Erythroblast (primary cell): ENCODE measurements at places on chromosomes 5 and 9.
A peak's percentile ranks its signal among the peaks of the same experiment; 100 is the strongest.

GRCh38 chr5:167796672-167797071 lies 494.8 kb upstream of the WWC1 start:
- DNase-seq, result no peak

DNA sequence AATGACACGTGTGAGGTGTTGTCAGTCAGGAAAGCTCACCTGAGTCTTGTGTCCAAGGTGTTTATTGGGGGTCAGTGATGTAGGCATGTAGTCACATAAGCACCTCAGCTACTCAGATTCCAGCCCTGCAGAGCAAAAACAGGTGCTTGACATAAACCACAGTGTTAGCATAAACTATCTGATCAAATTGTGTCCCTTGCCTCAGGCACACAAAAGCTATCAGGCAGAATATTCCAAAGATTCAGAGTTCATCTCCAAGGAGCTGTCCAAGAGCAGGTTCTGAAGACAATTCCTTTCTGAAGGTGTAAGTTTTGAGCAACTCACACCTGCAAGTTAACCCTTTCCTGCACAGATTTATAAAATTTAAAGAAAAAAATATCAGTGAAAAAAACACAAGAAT lies 102.2 kb upstream of the ITGA1 start:
- no peak for DNase-seq

DNA sequence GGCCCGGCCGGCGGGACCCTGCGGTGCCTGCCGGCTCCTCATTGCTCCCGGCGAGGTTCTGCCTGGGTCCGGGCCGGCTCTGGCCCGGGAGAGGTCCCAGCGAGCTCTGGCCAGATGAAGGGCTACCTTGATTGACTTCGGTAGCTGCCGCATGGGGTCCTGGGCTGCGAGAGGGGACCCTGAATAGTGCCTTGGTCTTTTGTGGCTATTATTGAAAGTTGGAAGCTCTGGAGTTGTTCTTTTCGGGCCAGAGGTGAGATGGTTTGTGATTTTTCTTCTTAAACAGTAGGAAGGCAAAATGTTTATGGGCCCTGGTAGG lies 635 bp downstream of the NAA35 start:
- DNase-seq, result peak; percentile 38

DNA sequence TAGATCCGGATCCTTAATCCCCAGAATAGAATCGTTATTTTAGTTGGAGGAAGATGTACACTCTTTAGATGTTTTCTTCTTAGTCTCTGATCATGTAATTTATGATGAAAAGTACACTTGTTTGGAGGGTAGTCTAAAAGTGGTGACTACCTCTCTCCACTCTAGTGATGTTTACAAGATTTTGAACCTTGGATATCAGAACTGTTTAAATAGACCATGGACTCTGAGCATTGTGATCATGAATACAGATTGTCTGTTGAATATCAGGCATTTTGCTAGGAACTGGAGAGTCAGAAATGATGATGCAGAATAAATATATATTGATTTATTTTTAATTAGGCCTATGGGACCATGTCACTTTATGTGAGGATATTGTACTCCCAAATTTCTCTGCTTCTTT lies 706.3 kb upstream of the WWC1 start:
- DNase-seq, result no peak

DNA sequence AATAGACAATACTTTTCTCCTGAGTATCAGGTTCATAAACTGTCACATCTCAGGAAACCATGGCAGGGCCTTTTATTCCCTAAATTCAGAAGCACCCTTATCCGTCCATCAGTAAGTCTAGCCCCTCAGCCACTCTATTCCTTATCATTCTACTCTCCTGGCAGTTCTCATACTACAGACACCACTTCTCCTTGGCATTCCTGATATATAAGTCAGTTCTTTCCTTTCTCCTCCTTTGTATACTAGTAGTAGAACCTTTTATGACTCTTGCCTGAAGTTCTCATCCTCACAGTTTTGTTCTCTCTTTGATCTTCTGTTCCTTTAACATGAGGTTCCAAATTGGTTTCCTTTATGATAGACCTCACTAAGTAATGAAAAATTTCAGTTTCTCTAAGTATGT lies 29.3 kb downstream of the GRAMD2B start:
- DNase-seq, result no peak

DNA sequence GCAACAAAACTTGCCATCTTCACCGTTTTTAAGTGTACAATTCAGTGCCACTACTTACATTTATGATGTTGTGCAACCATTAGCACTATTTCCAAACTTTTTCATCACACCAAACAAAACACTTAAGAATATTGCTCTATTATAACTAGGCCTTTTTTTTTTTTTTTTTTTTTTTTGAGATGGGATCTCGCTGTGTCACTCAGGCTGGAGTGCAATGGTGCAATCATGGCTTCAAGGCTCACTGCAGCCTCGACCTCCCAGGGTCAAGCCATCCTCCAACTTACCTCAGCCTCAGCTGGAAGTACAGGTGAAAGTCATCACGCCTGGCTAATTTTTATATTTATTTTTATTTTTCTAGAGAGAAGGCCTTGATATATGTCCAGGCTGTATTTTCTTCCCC lies 22.3 kb upstream of the LMNB1 start:
- DNase-seq, result peak; percentile 16
